ENCODE measurements at places on chromosomes 1 and 21. TPM values are rescaled to one million over a fixed set of nuclear protein-coding genes. Genes with fewer than 3 reads are reported as not detected.

DNA sequence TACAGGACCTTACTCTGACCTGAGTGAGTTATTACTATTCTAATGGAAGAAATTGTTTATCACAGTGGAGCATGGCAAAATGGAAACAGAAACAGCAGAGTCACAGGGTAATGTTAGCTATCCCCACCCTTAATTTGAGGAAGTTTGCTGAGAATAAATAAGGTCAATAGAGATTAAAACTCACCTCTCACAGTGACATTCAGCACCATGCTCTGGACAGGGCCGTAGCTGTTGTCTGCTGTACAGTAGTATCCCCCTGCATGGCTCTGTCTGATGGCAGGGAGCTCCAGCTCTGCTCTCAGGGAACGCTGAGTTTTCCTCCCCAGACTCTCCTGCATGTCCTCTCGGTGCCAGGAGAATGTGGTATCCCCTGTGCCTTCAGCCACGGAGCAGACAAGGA is 11.9 kb downstream of the FCRL4 start:
- no peak for DNase-seq

DNA sequence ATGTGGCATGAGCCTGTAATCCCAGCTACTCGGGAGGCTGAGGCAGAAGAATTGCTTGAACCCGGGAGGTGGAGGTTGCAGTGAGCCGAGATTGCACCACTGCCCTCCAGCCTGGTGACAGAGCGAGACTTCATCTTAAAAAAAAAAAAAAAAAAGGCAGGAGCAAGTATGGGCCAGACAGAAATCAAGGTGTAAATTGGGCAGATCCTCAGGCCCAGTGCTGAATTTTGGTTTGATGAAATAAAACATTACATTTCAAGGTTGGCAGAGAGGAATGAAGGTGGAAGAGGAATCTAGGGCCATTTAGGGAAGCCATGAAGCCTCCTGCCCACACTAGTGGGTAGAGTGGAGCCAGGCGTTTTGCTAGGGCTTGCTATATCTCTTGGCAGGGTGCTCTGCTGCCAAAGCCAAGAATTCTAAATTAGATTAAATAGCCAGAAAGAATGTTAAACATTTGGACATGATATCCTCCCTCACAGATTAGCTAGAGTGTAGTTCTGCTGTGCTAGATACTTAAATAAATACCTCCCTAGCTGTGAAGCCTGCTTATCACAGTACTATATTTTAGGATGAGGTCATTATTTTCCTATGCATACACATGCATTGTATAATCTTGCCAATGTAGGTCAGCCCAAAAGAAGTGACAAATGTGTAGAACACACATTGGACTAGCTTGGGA is 16.6 kb upstream of the LGALS8 start:
- DNase-seq = no peak

- DNase-seq = peak; percentile 51
These were observed 8.2 kb downstream of the PLA2G5 start for GRCh38 chr1:20078171-20078651.

- DNase-seq = no peak
These were observed 4.0 kb upstream of the LAMC1 start for GRCh38 chr1:183019139-183019740.

DNA sequence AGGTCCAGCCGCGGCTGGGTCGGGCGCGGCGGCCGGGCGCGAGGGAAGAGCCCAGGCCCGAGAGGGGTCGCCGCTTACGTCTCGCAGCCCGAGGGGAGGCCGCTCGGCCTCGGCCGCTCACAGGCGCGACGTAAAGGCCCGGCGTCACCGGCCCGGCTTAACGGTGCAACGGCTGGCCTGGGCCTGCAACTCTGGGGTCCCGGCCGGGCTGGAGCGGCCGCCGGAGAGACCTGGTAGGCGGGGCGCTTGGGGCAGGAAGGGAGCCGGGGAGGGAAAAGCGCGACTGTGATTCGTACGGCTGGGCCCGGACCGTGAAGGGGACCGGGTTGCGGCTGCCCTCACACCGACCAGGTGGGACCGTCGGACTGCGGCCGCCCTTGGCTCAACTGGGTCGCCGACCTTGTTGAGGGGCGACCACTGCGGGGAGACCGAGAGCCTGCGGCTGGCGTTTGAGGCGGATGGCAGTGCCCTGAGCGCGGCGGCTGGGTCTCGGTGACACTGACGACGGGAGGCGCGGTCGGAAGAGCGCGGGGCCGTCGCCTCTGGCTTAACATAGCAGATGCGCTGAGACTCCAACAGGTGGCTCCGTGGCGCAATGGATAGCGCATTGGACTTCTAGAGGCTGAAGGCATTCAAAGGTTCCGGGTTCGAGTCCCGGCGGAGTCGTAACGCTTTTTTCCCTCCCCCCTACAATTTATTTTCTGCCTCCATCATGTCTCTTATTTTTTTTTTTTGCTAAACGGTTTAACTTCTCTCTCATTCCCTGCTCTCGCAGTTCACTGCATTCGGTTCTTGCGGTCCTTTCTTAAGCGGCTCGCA is 31.8 kb downstream of the DNTTIP2 start:
- peak; percentile 87 for DNase-seq

DNA sequence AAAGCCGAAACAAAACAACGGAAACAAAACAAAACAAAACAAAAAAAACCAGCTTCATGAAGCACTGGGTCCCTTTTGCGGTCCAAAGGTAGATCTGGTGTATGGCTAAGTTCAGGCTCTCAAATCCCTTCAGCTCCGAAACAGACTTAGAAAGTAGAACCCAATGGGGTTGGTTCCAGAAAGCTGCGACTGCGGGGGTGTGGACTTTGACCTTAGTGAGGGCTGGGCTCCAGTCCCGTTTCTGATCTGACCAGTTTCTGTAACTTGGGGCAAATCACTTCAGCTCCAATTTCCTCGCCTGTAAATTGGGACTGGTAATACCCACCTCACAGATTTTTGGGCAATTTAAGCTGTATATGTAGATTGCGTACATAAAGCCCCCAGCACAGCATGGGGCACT is 105.2 kb downstream of the ZSCAN20 start:
- DNase-seq = no peak

DRAM2 gene
- total RNA-seq = 25.7 TPM

ESRRG gene
- total RNA-seq = not detected

TFAP2E gene
- 5.1 TPM for total RNA-seq

LCE6A gene
- total RNA-seq = not detected

All from natural killer cell treated with Interleukin-12 subunit alpha and Interleukin-12 subunit beta and Interleukin-15 and Interleukin-18, amount 100 ng/mL, for 72 hours (primary cell).